ENCODE measurements at places on chromosomes 3 and 15.

- DNase-seq = no peak
Observed at GRCh38 chr3:31051226-31051625, 156.8 kb upstream of the GADL1 start.

- DNase-seq = no peak
Observed at GRCh38 chr3:23785097-23785645, 20.6 kb upstream of the UBE2E1 start.

- DNase-seq = no peak
Observed at GRCh38 chr3:11583638-11584046, 60.1 kb downstream of the VGLL4 start.

DNA sequence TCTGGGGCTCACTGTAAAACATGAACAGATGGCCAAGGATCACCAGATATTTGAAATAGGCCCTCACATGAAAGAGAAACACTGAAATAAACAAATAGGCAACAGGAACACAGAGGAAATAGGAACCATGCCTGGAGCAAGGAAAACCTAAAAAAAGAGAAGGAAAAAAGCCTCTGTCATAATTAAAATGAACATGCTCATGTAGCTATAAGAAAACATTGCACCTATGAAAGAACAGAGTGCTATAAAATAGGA is 102.4 kb downstream of the RAB11A start:
- DNase-seq = no peak

DNA sequence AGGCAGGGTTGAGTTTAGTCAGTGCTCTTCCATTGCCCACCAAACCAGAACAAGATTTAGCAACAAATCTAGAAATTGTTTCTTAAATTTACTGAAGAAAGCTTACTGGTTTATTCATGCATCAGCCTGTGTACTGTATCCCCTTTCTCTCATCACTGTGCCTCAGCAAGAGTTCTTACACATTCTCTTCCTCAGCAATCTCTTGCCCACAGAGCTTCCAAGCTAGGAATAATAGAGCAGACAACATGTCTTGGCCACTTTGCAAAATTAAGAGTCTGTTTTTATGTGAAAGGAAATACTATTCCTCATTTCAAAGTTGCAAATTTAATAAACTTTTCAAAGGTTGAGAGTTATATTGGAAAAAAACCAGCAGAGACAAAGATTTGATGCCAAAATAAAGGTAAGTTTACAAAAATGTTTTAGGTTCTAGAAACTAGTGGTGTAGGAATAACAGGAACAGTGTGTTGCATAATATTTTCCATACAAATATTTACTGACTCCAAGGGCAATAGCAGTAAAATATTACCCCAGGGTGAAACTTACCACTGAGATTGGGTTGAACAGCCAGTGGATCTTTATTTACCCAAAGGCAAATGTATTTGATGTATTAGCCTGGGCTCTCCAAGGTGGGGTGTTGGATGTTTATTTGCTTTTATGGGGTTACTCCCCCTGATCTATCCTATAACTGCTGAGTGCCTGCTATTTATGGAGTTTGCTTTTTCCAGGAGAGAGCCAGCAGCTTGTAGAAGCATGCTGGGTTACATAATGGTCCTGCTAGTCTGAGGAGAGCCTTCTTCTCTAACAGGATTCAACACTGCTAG is 276.7 kb downstream of the ADAMTSL3 start:
- DNase-seq = no peak

DNA sequence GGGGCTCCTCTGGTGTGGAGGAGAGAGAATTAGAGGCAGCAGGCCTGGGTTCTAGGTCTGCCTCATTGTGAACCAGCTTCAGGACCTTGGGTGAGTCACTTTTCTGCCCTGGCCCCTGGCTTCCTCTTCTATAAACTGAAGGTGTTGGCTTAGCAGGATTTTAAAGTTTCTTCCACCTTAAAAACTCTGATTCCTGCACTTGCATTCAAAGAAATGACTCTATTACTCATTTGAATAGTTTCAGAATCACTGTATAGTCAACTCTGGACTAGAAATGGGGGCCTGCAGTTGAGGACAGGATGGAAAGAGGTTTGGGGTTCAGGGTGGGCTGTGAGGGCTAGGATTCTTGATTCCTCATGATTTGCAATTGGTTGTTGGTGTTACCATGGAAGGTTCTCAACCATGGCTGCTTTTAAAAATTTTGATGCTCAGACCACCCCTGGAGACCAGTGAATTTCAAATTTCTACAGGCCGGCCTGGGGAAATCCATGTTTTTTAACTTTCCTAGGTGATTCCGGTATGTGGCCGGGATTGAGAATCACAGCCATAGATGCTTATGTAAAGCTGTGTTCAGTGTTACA is 19.9 kb downstream of the SMAD3 start:
- peak; percentile 79 for DNase-seq

DNA sequence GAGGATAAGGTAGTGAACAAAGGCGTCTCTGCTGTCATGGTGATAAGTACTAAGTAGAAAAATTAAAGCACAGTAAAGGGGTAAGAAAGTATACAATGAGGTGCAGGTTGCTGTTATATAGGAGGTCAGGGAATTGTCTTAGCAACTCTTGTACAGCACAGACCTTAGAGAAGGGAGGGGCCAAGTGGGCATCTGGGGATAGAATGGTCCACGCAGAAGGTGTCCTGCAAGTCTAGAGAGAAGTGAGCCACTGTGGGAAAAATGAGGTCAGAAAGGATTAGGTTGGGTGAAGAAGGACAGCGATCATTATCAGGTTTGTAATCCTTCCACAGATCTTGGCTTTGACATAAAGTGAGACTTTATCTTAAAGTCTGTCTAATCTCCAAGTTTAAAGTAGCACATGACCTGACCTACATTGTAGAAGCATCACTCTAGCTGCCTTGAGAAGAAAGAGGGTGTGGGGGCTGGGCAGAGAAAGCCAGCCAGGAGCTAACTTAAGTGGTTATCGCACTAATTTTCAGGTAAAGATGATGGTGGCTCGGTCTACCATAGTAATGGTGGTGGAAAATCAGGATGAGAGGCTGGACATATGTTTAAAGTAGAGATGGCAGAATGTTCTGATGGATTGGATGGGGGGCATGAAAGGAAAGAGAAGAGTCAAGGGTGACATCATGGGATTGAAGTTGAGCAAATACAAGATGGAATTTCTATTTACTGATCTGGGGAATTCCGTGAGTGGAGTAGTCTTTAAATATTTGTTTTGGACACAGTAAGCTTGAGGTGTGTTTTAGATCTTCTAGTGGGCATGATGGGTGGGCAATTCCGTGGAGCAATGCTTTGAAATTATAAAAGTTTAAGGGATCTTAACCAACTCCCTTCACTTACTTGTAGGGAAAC is 919.2 kb downstream of the ROBO1 start:
- DNase-seq = no peak

DNA sequence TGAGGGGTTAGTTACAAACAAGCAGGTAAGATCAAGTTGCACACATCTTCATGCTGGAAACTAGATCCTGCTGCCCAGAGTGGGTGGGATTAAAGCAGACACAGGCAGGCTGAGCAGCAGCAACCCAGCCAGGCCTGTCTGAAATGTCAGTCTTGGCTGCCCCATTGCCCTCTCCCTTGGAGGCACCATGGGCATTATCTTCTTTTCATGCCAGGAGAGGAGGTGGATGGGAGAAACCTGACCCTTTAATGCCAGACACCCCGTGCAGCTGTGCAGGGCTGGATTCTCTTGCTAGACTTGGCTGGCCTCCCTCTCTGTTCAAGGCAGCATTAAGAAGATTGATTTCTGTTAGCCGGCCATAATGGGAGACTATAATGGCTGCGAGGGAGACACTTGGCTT is 23.0 kb upstream of the EPHB1 start:
- DNase-seq = no peak

DNA sequence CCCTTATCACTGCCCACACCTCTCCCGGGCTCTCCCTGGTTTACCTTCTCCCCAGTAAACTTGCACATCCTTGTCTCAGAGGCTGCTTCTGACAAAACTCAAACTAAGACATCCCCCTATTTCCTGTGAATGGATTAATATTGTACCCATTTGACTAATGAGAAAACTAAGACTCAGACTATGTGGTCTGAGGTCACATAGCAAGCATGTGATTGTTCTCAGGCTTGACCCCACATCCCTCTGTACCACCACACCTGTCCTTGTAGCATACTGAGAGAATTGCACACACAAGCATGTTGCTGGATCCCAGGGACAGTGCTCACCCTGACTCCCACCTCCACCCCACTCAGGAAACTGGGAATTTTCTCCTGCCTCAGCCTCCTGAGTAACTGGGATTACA is 90.7 kb upstream of the HES1 start:
- DNase-seq = no peak

- DNase-seq = no peak
Observed at GRCh38 chr15:29570121-29570947, 251.9 kb downstream of the TJP1 start.

GRCh38 chr15:91549581-91549980 is 303.9 kb upstream of the SLCO3A1 start:
- no peak for DNase-seq

DNA sequence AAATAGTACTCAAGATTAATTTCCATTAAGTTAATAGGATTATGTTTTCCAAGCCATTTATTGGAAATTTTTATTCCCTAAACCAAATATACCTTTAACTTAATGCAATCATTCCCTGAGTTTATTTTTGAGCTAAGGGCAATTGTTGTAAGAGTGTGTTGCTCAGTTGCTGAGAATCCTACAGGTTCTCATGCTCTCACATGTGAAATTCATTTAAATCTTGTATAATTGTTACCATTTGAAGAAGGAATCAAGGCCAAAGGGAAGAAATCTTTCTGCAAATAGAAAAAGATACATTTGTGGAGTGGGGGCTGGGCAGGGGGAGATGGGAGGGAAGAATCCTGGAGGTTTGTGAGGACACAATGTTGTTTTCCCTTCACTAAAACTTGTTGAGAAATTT is 202.7 kb upstream of the STRIT1 start:
- no peak for DNase-seq

DNA sequence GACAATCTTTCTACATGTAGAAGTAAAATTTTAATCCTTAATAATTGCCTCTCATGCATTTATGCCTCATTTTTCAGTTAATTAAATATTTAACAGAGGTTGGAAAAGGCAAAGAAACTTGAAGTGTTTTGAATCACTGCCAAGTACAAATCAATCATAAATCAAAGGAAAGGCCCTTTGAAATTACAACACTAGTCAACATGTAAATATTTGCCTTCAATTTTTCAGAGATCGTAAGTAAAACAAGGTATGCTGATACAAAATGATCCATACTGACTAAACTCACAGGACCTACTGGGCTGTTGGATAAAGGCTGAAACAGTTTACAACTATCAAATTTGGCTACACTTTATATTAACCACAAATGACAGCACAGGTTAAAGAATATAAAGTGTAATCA is 33.9 kb downstream of the ZBBX start:
- no peak for DNase-seq

GRCh38 chr3:106710596-106710995 is 666.6 kb upstream of the CCDC54 start:
- no peak for DNase-seq

DNA sequence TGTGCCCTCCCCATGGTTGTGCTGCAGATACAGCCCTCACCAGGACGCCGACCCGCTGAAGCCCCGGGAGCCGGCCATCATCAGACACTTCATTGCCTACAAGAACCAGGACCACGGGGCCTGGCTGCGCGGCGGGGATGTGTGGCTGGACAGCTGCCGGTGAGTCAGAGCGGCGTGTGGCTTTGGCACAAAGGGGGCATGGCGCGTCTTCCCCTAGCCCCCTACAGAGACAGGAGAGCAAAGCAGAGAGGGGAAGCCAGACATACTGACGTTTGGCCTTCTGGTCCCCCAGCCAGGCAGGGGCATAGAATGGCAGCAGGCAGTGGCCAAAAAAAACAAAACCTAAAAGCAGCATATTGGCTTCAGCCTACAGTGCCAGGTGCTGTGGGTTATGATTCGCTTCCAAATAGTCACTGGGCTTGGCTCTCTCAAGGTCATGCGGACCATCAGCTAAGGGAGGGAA is 64.0 kb downstream of the MESD start:
- DNase-seq = no peak

GRCh38 chr3:144096016-144096415 is 124.4 kb downstream of the DIPK2A start:
- DNase-seq = no peak

DNA sequence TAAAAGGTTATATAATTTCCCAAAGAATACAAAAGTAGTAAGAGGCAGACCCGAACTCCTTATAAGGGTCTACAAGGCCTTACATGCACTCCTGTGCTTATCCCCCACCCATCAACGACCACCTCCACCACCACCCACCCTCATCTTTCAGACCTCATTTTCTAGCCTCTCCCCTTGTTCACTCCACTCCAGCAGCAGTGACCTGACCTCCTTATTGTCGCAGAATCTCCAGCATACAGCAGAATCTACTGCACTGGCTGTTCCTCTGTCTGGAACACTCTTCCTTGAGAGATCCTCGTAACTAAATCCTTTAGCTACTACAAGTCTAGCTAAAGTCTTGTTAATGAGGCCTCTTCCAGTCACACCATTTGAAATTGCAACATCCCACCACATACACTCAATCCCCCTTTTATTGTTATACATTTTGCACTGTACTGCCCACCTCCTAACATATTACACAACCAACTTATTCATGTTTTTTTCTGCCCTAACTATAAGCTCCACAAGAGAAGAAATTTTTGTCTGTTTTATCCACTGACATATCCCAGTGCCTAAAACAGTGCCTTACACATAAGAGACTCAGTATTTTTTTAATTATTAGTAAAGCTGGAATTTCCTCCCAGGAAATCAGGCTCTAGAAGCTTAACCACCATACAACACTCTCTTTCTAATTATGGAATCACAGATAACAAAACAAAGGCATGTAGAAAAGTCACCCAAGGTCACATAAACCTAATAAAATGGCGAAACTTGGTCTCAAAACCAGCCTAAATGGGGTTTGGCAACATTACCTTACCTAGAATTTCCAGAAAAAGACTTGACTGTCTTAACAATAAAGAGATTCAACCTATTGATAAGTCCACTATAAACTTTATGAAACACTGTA is 40.2 kb downstream of the ZNF148 start:
- DNase-seq = no peak

DNA sequence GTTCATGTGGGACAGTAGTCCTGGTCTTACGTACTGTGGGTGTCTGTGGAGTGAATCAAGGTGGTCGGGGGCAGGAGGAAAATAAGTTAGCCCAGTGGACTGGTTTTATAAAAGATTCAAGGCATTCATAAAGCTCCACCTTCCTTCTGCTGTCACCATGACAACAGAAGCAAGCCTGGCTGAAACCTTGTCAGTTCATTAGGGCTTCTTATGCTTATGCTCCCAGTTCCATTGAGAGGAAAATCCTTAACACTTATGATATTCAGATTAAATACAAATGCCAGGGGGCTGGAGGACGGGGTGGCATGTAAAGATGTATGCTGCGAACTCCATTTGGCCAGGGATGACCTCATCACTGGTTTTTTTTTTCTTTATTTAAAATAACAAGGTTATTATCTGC is 283.1 kb upstream of the ATP10A start:
- DNase-seq = no peak

GRCh38 chr3:72738752-72739530 is 109.3 kb downstream of the SHQ1 start:
- DNase-seq = peak; percentile 75

DNA sequence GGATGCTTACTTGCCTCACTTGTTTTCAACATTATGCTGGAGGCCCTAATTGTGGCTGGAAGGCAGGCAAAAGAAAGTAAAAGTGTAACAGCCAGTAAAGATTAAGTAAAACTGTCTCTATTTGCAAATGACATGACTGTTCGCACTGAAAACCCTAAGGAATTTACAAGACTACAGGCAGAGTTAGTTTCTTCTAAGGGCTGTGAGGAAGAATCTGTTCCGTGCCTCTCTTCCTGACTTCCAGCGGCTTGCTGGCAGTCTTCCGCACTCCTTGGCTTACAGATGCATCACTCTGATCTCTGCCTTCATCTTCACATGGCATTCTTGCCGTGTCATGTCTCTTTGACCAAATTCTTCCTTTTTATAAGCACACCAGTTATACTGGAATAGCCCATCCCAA is 86.1 kb downstream of the DLG1 start:
- DNase-seq = no peak

GRCh38 chr3:177878192-177878591 is 658.0 kb upstream of the KCNMB2 start:
- no peak for DNase-seq
